Stimulated activated CD8-positive, alpha-beta memory T cell treated with anti-CD3 and anti-CD28 coated beads, Interleukin-12 subunit alpha, Interleukin-12 subunit beta, amount 100 ng/mL, for 1 hour (primary cell): ENCODE measurements at places on chromosomes 2 and 18.

DNA sequence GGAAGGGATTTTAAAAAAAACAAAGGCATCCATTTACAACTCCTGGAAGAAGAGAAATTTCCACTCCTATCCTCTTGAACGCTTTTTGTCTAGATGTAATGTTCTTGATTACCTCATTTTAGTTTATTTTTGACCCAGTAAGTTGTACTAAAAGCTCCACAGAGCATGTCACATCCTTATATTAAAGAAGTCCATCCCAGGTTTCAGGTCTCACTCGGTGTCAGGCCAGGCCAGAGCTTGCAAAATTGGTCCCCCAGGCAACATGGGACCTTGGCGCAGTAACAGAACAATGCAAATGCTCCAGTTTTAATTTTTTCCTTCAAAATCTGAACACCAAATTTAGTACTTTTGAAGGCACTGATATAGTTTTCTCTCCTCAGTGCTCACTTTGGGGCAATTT lies 218.4 kb upstream of the REV1 start:
- no peak for DNase-seq

GRCh38 chr2:102478686-102479470 lies 5.9 kb downstream of the SLC9A4 start:
- no peak for DNase-seq

DNA sequence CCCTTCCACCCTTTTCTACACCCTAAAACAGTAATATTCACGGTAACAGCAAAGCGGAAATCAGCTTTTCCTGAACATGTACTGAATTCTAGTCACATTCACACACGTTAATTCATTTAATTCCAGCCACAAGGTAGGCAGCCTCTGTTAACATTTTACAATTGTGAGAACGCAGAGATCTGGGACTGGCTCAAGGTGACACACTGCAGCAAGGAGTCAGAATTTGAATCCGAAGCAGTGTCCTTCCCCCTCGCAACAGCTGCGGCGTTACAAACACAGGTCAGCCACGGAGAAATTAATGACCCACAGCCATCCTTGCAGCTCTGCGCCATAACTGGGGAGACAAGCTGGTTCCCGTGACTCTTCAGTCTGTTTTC lies 818 bp upstream of the SLC20A1 start:
- no peak for DNase-seq

DNA sequence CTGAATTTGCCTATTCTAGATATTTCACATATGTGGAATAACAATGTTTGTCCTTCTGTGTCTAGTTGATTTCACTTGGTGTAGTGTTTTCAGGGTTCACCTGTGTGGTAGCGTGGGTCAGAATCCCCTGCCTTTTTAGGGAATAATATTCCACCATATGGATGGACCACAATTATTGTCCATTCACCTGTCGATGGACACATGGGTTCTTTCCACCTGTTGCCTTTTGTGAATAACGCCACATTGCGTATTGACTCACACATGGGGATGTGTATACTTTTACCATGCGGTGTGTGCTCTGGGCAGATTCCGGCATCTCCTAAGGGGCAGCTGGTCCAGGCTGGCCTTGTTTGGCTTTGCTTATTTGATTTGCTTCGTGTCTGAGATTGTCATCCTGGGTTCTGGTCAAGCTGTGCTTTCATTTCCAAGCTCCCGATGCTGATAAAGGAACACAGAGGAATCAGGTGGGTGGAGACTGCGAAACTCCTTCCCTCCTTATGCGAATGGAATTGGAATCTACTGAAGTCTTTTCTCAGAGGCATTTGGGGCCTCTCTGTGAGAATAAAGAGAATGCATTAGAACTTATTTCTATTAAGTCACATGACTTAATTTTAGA lies 18.9 kb upstream of the ALLC start:
- DNase-seq: no peak

DNA sequence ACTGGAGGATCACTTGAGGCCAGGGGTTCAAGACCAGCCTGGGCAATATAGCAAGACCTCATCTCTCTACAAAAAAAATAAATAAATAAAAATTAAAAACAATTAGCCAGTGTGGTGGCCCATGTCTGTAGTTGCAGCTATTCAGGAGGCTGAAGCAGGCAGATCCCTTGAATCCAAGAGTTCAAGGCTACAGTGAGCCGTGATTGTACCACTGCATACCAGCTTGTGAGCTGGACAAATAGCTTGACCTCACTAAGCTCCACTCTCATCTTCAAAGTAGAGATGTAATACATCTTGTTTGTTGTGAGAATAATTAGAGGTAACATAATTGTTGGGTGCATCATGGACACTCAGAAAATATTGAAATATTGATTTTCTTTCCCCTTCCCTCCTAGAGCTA lies 31.1 kb upstream of the MAPRE2 start:
- no peak for DNase-seq

DNA sequence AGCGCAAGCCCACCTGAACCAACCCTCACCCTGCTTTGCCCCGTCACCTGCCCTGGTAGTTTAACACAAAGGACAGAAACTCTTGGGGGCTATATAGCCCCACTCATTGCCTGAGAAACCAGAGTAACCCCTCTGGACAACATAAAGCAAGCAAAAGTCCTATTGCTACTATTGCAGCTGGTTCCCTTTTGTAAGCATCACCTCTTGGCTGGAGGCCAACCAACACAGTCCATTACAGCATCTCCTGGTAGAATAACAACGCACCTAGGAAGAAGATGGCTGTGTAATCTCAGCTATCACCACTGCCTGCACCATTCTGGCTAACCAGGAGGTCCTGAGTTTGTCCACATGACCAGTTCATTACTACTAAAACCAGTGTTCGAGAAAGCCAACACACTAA lies 36.4 kb downstream of the FLACC1 start:
- no peak for DNase-seq

DNA sequence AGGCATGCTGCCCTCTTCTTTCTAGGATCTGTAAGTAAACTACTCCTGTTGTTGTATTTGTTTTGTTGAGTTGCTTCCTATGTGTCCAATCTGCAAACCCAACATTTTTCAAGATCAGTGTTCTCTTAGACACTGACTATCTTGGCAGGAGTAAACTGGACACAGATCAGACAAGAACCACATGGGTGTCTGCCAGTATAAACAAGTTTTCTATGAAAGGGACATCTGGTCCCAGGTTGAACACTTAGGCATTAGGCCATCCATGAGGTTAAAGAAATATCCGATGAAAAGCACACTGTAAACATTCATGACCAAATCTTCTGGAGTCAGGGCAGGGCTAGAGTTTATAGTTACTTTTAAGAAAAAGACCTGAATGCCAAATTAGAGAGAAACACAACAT lies 441.8 kb downstream of the NYAP2 start:
- DNase-seq: no peak

DNA sequence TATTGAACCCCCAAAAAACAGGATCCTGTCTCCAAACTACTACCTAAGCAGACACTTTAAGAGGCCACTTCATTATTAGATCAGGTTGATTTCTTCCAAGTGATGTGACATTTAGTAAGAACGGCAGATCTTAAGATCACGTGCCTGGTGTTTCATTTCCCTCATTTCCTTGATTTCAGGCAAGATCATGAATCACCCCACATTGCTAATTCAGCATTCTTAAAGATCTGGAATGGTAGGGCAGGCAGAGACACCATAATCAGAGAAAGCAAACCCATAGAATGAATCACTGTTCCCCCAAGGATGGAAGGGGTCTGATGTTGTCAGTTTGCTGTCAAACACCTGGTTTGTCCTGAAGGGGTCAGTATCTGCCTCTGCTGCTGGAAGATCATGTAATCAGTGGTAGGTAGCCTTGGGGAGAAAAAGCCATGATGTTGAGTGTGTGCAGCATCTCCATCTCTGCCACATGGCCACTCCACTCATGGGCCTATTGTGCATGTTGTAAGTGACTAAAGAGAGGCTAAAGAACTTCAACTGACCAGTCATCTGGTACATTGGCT lies 133.9 kb downstream of the ARHGAP15 start:
- no peak for DNase-seq

- no peak for DNase-seq
Measured at GRCh38 chr2:20592106-20593071, 58.5 kb downstream of the HS1BP3 start.
